ENCODE measurements at places on chromosomes 2 and 18.

DNA sequence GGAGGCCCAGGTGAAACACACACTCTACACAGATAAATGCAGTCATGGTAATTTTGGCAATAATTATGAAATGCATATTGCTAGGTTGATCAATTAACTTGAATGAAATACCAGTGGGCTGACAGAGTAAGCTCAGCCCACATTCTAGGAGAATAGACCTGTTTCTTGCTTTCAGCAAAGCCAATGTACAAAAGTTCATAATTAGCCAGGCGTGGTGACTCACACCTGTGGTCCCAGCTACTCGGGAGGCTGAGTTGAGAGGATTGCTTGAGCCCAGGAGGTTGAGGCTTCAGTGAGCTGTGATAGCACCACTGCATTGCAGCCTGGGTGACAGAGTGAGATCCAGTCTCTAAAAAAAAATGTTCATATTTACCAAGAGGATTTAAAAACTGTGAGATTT lies 15.7 kb upstream of the MBP start:
- DNase-seq = no peak

DNA sequence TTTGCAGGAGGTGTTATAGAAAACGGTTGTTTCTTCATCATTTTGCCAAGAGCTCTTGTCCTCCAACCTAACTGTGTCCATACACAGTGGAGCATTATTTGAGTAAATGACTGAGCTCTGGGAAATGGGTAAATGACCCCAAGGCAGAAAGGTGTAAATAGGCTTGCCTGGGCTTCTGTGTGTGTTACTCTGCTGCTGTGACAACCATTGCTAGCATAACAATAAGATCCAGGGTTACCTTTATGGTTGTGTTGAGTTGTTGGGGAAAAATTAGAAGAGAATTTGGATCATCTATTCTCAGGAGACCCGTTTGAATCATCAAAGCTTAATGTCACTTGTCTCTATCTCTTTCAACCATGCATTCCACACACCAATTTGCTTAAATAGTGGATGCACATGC lies 672.7 kb downstream of the DPP10 start:
- no peak for DNase-seq

- no peak for DNase-seq
Measured at GRCh38 chr2:166112193-166112605, 15.6 kb downstream of the SCN1A start.

DNA sequence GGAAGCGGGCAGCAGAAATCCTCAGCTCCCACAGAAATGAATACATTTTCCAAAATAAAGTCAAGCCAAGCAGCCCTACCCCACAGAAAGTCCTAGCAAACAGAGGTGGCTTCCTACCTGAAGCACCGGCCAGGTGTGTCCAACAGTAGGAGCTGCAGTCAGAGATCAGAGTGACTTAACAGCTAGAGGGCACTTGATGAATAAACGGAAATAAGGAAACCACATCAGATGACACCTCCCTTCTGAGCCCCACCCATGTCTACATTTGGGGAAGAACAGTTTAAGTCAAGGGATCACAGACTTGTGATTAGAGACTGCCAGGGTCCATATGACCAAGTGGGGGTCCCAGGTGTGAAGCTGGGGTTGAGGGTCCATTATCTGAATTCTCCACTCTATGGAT lies at the start of gene CXCR1:
Gene CXCR1, minus strand, starts transcription at position 172 of the 400 bp plus-strand sequence. CDS start 1,751 bp downstream, outside the sequence.
- no peak for DNase-seq
